ENCODE measurements at places on chromosomes 5 and 9.

DNA sequence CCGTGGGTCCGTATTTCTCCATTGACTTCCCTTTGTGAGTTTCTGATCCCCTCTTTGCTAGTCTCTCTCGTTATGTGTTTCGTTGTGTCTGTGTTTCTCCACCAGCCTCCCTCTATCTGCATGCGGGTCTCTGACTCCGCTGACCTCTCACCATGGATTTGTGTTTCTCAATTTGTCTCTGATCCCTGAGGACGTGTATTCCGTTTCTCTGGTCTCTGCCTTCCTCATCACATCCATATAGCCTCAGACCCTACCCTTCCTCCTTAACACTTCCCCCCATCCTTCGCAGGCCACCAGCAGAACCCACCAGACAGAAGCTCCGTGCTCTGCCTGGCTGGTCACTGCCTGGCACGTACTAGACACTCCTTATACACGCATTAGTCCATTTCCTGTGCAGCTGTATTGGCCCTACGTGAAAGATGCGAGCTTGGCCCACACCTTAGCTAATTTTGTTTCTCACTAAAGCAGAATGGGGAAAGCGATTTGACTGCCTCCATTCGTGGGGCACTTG, 631 bp downstream of the B4GALT7 start:
- peaks cover 13% of the 10 kb centered on the region for H3K4me1 ChIP-seq
- peaks cover 4% of the 10 kb centered on the region for H3K36me3 ChIP-seq
- no peak for DNase-seq
- H3K27me3 ChIP-seq: no peaks in the 10 kb centered on the region
- peak overlapping the region; percentile 79 for H3K4me3 ChIP-seq

DNA sequence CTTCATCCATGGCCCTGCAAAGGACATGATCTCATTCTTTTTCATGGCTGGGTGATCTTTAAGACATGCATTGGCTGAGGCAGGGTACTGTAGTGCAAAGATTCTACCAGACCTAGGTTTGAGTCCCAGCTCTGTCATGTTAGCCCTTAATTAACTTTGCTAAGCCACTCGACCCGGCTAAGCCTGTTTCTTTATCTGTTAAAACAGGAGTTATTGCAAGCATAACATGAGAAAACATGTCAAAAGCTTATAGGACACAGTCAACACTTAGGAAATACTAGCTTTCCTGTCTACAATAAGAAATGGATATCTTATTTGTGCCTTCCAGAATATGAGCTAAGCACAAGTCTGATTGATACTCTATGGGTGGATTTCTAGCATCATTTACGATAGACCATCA, 92.6 kb downstream of the RASEF start:
- no peak for DNase-seq
- H3K27ac ChIP-seq: no peak overlapping the region
- H3K27me3 ChIP-seq: no peaks in the 10 kb centered on the region
- H3K36me3 ChIP-seq: no peaks in the 10 kb centered on the region
- no peak overlapping the region for H3K4me3 ChIP-seq
- no peaks in the 10 kb centered on the region for H3K4me1 ChIP-seq

DNA sequence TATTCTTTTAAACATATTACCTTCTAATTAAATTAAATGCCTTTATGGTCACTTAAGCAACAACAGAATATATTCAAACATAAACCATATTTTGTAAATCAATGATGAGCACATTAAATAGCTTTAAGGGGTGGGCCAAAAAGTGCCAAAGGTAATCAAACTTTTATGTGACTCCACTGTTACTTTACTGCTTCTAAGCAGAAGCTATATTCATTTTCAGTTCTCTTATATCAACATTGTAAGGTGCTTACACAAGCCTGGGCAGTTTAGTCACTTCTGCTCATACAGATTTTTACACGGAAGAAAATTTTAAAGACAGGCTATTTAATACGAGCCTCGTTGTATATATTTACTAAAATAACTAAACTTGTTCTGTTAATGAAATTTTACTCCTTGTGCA, 29.9 kb downstream of the RFX3 start:
- no peaks in the 10 kb centered on the region for H3K36me3 ChIP-seq
- no peak overlapping the region for H3K27ac ChIP-seq
- no peaks in the 10 kb centered on the region for H3K27me3 ChIP-seq
- no peak for DNase-seq
- H3K4me3 ChIP-seq: no peak overlapping the region
- H3K4me1 ChIP-seq: no peaks in the 10 kb centered on the region

DNA sequence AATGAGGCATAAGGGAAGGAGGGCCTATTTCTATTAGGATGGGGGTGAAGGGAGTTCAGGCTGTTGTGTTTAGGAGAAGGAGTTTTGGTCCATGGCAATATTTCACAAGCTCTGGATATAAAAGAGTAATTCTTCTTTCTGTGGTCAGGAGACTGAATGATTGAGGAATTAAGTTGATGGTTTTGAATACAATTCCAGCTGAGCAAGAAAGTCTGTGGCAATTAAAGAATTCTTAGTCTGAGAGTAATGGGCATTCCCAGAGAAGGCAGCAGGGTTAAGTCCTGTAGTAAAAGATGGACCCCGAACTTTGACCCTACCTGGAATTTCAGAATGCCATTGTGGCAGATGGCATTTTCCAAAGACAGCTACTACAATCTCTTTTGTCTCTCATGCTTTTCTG, 202.6 kb downstream of the TLE4 start:
- no peaks in the 10 kb centered on the region for H3K4me1 ChIP-seq
- H3K27ac ChIP-seq: no peak overlapping the region
- no peaks in the 10 kb centered on the region for H3K36me3 ChIP-seq
- DNase-seq: no peak

DNA sequence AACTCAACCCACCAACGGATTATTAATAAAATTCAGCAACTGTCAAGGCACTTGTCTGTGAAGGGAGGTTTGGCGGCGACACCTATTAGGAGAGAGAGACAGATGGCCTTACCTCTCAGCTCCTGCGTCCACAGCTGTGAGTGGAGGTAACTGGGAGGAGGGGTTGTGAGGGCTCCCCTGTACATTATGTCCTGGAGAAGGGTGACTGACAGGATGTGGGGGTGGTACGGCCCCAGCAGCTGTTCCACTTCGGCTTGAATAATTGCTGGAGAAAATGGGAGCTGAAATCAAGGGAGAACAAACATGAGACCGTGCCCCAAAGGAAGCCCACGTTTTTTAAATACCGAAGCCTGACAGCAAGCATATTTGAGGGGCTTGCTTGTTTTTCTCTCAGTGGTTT, 353.5 kb upstream of the RFX3 start:
- no peaks in the 10 kb centered on the region for H3K27me3 ChIP-seq
- DNase-seq: peak; percentile 42
- no peaks in the 10 kb centered on the region for H3K36me3 ChIP-seq
- peaks cover 45% of the 10 kb centered on the region for H3K4me1 ChIP-seq
- H3K27ac ChIP-seq: peak overlapping the region; percentile 79
- no peak overlapping the region for H3K4me3 ChIP-seq

- no peak for DNase-seq
- no peak overlapping the region for H3K4me3 ChIP-seq
- no peaks in the 10 kb centered on the region for H3K27me3 ChIP-seq
- no peaks in the 10 kb centered on the region for H3K36me3 ChIP-seq
- H3K4me1 ChIP-seq: no peaks in the 10 kb centered on the region
These were observed 156.2 kb downstream of the RAB3C start for GRCh38 chr5:58739051-58739450.

- H3K36me3 ChIP-seq: no peaks in the 10 kb centered on the region
- H3K4me1 ChIP-seq: no peaks in the 10 kb centered on the region
- no peaks in the 10 kb centered on the region for H3K27me3 ChIP-seq
- no peak for DNase-seq
- H3K27ac ChIP-seq: no peak overlapping the region
These were observed 129.2 kb upstream of the FST start for GRCh38 chr5:53350991-53351770.

DNA sequence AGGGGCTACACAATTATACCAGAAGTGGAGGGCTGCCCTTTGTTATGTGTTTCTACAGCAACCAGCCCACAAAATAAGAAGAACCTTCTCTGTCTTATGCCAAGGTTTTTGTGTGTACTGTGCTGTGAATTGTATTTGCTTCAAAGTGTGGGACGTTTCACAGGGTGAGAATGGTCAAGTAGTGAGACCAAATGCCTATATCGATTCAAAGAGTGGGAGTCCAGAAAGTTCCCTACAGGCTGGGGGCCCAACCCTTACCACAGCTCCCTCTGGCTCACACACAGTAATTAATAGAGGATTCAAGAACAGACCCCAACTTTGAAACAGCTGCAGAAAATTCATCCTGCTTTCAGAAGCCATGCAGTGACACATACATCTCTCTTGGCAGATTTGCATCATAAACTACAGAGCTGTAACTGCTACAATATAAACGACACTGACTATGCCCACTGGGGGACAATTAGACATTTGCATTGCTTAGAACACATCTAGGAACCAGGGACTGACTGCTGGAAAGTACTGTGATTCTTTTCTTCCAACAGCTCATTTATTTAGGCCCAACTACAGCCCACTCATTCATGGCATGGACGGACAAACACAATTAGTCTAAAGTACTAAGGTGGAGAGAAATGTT, 12.8 kb downstream of the ENC1 start:
- H3K27me3 ChIP-seq: no peaks in the 10 kb centered on the region
- H3K4me3 ChIP-seq: no peak overlapping the region
- H3K4me1 ChIP-seq: peaks cover 8% of the 10 kb centered on the region
- H3K36me3 ChIP-seq: no peaks in the 10 kb centered on the region
- H3K27ac ChIP-seq: no peak overlapping the region
- no peak for DNase-seq

DNA sequence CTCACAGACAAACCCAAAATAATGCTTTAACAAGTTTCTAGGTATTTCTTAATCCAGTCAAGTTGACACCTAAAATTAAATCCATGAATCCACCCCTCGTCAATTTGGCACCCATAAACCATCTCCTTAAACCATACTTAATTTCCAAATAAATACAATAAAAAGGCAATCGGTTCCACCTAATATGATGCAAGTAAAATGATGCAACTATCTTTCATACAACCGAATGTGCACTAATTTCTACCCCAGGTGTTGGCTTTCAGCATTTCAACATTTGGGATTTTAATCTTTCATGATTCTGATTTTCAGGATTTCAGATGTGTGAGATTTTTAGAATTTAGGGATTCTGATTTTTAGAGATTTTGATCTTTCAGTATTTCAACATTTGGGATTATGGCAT, 17.3 kb downstream of the PRKAA1 start:
- no peak overlapping the region for H3K27ac ChIP-seq
- no peak for DNase-seq
- H3K4me3 ChIP-seq: no peak overlapping the region
- H3K4me1 ChIP-seq: no peaks in the 10 kb centered on the region
- no peaks in the 10 kb centered on the region for H3K27me3 ChIP-seq

GRCh38 chr5:150517272-150518152, 9.6 kb downstream of the NDST1 start:
- H3K36me3 ChIP-seq: peaks cover 11% of the 10 kb centered on the region
- no peak overlapping the region for H3K4me3 ChIP-seq
- H3K27ac ChIP-seq: peak overlapping the region; percentile 16
- peak; percentile 80 for DNase-seq
- H3K4me1 ChIP-seq: peaks cover 44% of the 10 kb centered on the region
- no peaks in the 10 kb centered on the region for H3K27me3 ChIP-seq

DNA sequence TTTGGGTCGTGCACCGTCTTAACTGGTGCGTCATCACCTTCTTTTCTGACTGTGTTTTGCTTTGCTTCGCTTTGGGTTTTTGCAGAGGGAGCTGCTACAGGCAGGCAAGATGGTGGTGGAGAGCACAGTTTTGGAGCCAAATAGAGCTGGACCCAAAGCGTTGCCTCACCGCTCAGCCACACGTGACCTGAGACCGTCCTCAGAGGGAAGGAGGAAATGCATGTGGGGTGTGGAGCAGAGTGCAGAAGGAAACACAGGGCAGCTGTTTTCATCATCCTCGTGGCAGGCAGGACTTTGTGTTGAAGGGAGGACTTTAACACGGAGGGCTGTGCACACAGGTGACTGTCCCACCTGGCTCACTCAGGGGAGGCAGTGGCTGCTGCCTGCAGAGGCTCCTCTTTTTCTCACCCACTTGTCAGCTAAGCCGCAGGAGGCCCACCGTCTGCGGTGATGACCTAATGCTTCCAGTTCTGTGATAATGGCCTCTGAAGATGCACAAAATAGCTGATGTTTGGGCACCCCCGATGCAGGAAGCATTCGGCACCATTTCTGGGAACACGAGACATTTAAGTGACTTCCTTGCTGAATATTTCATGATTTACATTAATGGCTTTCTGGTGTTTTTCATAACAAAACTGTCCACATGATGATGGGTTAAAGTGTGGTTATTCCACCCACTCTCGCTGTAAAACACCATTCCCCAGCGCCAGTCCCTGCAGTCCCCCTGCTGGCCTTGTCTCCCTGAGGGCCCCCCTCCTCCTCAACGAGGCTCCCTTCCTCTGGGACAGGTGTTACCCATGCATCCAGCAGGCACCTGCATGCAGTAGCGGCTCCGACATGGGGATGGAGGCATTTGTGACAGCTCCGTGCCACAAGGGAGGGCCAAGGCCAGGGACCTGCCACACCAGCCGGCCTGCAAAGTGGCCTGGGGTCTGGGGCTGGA, 12.4 kb upstream of the UBAC1 start:
- H3K27me3 ChIP-seq: no peaks in the 10 kb centered on the region
- no peak overlapping the region for H3K4me3 ChIP-seq
- no peaks in the 10 kb centered on the region for H3K4me1 ChIP-seq
- no peak overlapping the region for H3K27ac ChIP-seq
- no peaks in the 10 kb centered on the region for H3K36me3 ChIP-seq
- DNase-seq: no peak

GRCh38 chr9:33306037-33306436, 15.7 kb downstream of the NFX1 start:
- DNase-seq: no peak
- no peak overlapping the region for H3K27ac ChIP-seq
- H3K27me3 ChIP-seq: no peaks in the 10 kb centered on the region
- no peak overlapping the region for H3K4me3 ChIP-seq
- H3K36me3 ChIP-seq: peaks cover 82% of the 10 kb centered on the region
- H3K4me1 ChIP-seq: no peaks in the 10 kb centered on the region

GRCh38 chr9:84846906-84847305, 177.4 kb downstream of the NTRK2 start:
- no peaks in the 10 kb centered on the region for H3K27me3 ChIP-seq
- no peaks in the 10 kb centered on the region for H3K36me3 ChIP-seq
- no peak overlapping the region for H3K27ac ChIP-seq
- no peak overlapping the region for H3K4me3 ChIP-seq
- no peak for DNase-seq

GRCh38 chr9:33628865-33629410, 104.9 kb downstream of the ANKRD18B start:
- H3K4me3 ChIP-seq: no peak overlapping the region
- H3K27me3 ChIP-seq: no peaks in the 10 kb centered on the region
- H3K4me1 ChIP-seq: no peaks in the 10 kb centered on the region
- H3K27ac ChIP-seq: no peak overlapping the region
- DNase-seq: no peak
